ENCODE measurements at places on chromosomes 16 and 17. TPM values are rescaled to one million over a fixed set of nuclear protein-coding genes. Genes with fewer than 3 reads are reported as not detected.

- DNase-seq = no peak
Measured at GRCh38 chr17:48047113-48047740, 932 bp upstream of the NFE2L1 start.

GRCh38 chr17:58813712-58814111, 58.1 kb downstream of the PPM1E start:
- DNase-seq = no peak

- DNase-seq = peak; percentile 65
Measured at GRCh38 chr17:82236142-82236971, 7.5 kb downstream of the SLC16A3 start.

DNA sequence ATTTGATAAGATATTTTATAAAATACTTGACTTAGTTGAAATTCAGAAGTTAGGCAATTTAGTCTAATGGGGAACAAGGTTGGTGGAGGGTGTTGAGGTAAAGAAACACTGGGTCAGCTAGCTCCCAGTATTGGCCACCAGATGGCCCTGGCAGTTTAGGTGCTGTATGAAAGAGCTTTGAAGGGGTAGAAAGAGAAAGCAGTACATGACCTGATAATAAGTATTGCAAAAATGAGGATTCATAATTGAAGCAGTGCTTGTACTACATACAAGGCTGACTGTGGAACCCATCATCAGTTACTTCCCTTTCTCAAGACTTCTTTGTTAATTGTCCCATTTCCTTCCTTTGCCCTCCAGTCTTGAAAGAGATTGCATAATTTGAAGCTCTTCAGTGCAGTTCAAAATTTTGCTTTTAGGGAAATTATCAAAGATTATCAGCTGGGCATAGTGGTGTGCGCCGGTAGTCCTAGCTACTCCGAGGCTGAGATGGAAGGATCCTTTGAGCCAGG, 29.4 kb downstream of the TANC2 start:
- DNase-seq = peak; percentile 53

GRCh38 chr16:8673611-8674412, 605 bp upstream of the ABAT start:
- no peak for DNase-seq

GRCh38 chr17:80513892-80514291, 30.7 kb upstream of the RPTOR start:
- DNase-seq = peak; percentile 38

- DNase-seq = no peak
Measured at GRCh38 chr17:13646969-13647542, 45.3 kb upstream of the HS3ST3A1 start.

GRCh38 chr17:61296058-61296457, 103.6 kb upstream of the TBX2 start:
- DNase-seq = no peak

DNA sequence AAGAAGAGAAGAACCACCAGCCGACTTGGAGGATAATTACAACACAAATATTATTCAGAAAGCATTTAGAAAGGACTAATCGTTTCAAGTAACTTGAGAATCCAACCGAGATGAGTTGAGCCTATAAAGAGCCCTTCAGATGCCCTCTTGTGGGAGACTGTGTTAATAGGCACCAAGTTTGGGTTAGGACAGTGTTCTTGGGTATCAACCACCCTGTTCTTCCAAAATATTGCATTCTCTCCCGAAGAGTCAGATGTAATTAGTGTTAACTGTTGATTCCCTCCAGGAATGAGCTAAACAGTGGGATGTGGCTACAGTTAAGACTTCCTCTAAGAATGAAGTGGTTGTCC, 87.8 kb upstream of the NOL11 start:
- DNase-seq = peak; percentile 27

- DNase-seq = peak; percentile 2
Measured at GRCh38 chr17:60315650-60316049, 76.3 kb downstream of the USP32 start.

DNA sequence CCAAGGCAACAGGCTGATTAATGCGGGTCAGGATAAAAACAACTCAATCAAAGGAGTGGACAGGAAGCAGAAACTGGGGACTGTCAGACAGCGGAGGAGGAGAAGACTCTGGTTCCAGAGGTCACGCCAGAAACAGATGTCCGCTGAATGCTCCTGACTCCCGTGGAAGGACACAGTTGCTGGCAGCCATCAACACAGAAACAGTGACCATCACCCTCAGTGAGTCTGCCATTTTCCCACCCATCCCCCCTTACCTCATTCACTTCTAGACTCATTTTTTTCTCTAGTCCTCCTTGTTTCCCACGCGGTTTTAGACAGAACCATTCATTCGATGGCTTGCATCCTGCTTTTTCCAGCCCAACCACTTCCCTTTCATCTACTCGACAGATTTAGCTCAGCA, 40.9 kb downstream of the DHRS7C start:
- no peak for DNase-seq

GRCh38 chr16:10098991-10099390, 83.2 kb downstream of the GRIN2A start:
- DNase-seq = peak; percentile 16

DNA sequence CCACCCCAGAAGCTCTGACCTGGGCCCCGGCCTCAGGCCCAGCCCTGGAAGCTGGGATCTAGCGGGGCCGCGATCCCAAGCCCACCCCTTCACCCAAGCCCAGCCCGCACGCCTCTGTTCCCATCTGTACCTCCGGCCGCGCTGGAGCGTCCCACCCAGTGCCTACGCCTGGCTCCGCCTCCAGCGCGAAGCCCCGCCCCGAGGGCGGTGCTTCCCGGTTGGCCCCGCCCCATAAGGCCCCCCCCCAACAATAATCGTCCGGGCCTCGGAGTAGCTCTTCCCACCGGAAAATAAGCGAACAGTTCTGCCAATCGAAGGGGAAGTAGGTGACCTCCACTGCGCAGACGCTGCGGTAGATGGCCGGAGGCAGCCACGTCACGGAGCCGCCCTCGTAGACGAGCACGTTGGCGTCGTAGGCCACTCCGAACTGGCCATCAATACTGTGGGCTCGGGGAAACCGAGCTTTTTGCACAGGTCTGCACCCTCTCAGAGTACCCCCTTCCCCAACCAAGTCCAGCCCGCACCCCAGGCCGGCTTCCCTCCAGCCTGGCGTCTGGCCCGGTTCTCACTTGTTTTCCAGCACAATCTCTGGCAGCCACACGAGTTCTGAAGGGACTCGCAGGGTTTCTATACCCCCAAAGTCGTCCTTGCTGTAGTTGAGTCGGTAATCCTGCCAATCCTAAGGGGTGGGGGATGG, 1.1 kb downstream of the CHRNE start:
- DNase-seq = no peak

DNA sequence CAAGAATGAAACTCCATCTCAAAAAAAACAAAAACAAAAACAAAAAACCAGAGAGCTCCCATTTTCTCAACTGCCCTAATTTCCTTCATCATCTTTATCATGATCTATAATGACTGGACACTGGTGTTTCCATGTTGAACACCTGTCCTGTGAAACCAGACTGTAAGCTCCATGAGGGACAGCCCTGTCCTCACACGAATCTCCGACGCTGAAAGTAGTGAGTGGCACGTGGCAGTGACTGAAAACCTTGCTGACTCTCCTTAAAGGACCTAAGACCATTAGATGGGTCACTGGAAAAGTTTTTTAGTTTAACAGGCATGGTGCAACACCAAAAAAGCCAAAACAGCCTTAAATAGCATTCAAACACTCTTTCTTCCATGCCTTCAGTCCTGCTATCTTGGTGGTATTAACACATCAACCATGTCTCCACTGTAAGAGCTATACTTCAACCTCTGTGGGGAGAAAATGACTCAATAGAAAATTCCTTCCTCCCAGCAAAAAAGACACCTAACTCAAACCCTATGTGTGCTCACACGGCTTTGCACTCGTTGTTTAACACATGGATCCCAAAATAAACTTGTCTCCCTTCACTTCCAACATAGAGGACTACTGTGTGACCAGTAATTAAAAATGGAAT, 8.3 kb downstream of the AXIN2 start:
- DNase-seq = peak; percentile 34

KRT20 gene
- total RNA-seq = not detected

PLK1 gene
- 62.7 TPM for total RNA-seq

Measured in A172 (cell line).